Activated CD4-positive, alpha-beta T cell treated with anti-CD3 and anti-CD28 coated beads, Interleukin-2, amount 50 U/mL, for 4 hours (primary cell): ENCODE measurements at places on chromosomes 5 and 9.

DNA sequence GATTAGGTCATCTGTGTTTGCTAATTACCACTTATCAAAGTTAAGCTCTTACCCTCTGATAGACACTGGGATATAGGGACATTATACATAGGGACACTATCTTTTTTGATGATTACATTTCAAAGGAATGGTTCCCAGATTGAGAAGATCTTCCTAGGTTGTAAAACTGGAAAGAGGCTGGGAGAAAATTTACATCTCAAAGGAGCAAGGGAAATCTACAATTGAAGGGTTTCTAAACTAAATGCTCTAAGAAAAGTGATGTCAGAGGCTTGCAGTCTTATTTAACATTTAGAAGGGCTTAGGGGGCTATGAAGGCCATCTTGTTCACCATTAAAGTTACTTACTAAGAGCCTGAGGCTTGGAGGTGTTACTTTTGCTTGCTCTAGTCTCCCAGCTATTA, 242.8 kb downstream of the PRR16 start:
- DNase-seq = no peak

DNA sequence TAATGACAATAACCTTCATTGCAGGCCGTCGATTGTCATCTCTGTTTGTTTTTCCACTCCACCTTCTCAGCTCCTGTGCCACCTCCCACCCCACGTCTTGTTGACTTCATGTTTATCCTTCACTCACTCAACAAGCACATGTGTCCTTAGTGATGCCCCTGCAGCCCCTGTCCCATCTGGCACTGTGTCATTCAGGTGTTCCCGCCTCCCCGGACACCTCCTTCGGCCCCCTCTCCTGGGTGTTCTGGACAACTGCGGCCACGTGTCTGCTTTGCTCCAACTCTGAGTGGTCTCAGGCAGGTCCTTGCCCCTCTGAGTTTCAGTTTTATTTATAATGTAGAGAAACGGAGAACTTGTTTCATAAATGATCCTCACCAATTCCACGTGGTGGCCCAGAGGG, 91.0 kb upstream of the COL5A1 start:
- no peak for DNase-seq

DNA sequence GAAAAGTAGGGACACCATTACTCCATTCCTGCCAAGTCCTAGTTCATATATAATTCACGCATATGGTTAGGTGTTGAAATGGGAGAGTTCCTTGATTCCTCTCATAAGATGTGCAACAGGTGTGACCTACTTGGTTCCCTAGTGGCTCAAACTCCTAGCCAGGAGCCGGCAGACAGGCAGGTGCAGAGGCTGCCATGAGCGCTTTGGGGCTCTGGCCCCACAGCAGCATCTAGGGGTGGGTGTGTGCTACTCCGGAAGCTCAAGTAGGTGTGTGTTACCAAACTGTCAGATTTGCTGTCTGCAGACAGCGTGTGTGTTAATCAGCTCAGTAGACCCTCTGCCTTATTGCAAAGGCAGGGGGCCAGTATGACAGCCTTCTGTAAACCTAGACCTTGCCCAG, 1652.4 kb upstream of the ACO1 start:
- DNase-seq = no peak

GRCh38 chr5:1155191-1156032, 43.5 kb upstream of the SLC12A7 start:
- no peak for DNase-seq

DNA sequence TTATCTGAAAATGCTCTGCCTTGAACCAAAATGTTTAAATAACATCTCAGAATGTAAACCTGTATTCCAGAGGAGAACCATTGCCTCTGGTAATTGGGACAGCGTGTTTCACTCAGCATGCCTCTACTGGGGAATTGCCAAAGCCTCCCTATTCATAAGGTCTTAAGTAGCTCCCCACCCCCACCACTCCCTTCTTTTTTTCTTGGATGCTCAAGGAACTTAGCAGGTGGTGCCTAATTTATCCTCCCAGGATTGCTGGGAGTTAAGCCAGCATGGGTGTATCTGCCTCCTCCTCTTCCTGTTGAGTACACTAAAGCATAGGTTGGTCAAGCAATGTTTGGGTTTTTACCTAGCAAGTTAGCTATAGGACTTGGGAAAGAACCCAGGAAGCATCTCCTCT, 220.2 kb downstream of the DMAC1 start:
- no peak for DNase-seq

DNA sequence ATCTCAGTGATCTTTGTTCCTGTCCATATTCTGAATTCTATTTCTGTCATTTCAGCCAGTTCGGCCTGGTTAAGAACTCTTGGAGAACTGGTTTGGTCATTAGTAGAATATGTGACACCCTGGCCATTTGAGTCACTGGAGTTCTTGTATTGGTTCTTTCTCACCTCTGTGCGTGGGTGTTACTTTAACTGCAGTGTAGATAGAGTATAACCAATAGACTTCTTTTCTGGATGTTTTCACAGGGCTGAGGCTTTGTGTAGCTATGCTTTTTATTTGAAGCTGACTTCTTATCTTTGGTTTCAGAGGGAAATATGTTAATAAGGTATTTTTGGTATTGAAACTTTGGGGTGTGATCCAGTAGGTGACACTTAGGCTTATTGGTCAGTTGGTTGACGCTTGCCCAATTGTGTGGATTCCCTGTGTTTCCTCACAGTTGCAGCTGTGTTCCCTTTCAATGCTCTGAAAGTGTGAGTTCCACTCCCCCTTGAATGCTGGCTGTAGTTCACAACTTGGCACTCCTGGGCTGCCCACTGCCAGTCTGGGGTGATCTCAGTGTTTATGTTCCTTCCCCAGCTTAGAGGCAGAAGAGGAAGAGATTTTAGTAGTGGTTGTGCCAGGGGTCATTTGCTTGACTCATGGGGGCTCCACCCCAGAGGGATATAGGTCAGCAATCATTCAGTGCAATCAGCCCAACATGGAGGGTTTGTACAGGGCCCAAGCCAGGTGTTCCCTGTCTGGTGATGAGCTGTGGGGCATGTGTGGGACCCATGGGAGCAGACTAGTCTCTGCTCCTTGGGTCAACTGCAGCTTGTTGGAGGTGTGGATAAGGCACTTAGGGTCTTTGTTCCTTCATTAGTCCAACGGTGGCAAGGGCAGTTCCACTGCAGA, 34.9 kb upstream of the TEK start:
- DNase-seq = no peak

- no peak for DNase-seq
These were observed 357.7 kb downstream of the SEMA5A start for GRCh38 chr5:9188131-9188530.

- DNase-seq = no peak
These were observed 711 bp downstream of the IRX1 start for GRCh38 chr5:3596261-3596825.
